Left lobe of liver (tissue), 2 donors: ENCODE measurements at places on chromosomes 5 and 9.
A peak's percentile ranks its signal among the peaks of the same experiment; 100 is the strongest.

- no peak for DNase-seq
Observed at GRCh38 chr9:87275047-87275725, 222.5 kb upstream of the DAPK1 start.

GRCh38 chr5:122089096-122090013, 11.3 kb upstream of the LOX start:
- no peak for DNase-seq

GRCh38 chr5:104708027-104708426, 1145.4 kb upstream of the NUDT12 start:
- no peak for DNase-seq

GRCh38 chr9:88236511-88237478, 98.5 kb upstream of the SPATA31C2 start:
- DNase-seq = no peak

DNA sequence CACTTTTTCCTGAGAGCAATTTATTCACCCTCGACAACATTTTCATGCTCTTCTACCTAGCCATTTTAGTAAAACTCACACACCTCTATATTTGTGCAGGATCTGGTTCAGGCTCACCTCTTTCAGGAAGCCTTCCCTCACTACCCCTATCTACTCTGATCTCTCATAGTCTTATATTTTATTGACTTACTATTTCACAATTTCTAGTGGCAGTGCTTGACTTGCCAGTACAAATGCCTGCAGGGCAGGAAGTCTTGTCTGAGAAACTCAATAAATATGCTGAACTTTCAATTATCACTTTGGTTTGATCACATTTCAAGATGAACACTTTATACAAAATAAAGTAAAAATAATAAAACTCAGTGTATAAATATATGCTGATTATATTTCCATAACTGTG, 226.8 kb downstream of the CETN3 start:
- no peak for DNase-seq

- no peak for DNase-seq
Observed at GRCh38 chr5:75322066-75322465, 15.0 kb upstream of the HMGCR start.

DNA sequence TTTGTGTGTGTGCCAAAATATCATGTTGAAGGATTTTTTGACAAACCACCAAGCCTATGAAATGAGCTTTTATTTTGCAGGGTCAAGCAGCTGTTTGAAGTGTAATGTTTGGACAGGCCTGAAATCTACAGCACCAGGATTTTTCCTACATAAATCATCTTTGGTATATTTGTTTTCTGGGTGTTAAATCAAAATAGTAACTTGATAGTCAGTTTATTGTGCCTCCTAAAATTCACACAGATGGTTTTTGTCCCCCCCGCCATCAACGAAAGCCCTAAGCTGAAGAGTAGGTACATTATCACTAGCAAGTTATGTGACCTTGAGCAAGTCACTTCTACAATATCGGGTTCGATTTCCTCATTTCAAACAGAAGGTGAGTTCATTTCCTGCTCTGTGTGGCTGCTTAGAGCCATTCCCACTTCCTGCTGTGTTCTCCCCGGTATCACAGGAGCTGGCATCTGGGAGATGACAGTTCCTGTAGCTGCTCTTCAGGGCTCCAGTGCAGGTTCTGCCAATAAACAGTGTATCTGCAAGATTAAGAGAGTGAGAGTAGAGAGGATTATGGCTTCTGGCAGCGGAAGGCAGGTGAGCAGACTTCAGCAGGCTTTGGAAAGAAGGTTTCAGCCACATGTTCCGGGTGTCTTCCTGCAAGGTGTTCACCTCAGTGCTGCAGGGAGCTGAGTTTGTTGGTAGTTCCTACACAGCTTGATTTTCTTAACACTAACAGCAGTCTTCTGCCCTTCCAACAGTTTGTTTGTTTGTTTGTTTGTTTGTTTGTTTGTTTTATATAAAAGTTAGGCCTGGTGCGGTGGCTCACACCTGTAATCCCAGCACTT, 48.4 kb upstream of the GNE start:
- no peak for DNase-seq

DNA sequence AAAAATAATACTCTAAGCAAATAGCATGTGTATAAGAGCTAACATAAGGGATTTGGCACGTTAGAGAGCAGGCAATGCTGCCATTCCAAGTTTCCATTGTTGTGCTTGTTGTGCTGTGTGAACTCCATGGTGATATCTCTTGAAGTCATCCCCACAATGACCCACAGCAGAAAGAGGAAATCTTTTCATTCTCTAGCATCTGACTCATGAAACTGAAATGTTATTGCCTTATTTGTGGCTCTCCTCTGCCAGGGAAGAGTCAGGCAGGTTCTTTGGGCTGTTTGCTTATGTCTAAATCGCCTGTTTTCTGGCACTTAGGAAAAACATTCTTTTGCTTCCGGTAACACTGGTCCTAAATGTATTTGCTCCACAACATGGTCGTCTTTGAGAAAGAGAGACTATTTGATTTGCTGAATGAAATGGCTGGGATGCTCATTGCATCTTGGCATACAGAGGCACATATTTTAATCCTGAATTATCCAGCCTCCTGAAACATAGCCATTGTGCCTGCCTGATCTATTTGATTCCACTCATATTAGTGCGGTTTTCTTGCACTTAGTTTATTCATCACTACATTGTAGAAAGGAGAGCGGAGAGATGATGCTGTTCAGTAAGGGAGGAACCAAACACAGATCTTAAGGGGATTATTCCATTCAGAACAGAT, 188.8 kb downstream of the CSNK1G3 start:
- DNase-seq = no peak

GRCh38 chr9:78539904-78540303, 243.0 kb downstream of the PSAT1 start:
- DNase-seq = peak; percentile 72

GRCh38 chr9:87290241-87291052, 207.2 kb upstream of the DAPK1 start:
- DNase-seq = no peak
